ENCODE measurements at places on chromosomes 6 and 20. TPM values are rescaled to one million over a fixed set of nuclear protein-coding genes. Genes with fewer than 3 reads are reported as not detected.

GRCh38 chr6:168447282-168447681 lies 6.3 kb downstream of the SMOC2 start:
- H3K36me3 ChIP-seq: no peaks in the 10 kb centered on the region
- H3K4me3 ChIP-seq: no peak overlapping the region
- no peak for DNase-seq
- no peak overlapping the region for H3K27ac ChIP-seq
- H3K4me1 ChIP-seq: peaks cover 16% of the 10 kb centered on the region

- H3K4me1 ChIP-seq: peaks cover 88% of the 10 kb centered on the region
- H3K27ac ChIP-seq: peak overlapping the region; percentile 97
- H3K27me3 ChIP-seq: no peaks in the 10 kb centered on the region
- H3K4me3 ChIP-seq: peak overlapping the region; percentile 78
Measured at GRCh38 chr6:44221961-44222335, 1.4 kb upstream of the SLC29A1 start.

GRCh38 chr20:56974499-56975250 lies 291.8 kb downstream of the BMP7 start:
- peaks cover 5% of the 10 kb centered on the region for H3K4me1 ChIP-seq
- DNase-seq: no peak
- H3K36me3 ChIP-seq: no peaks in the 10 kb centered on the region
- no peak overlapping the region for H3K27ac ChIP-seq

GRCh38 chr20:37911838-37912281 lies 8.9 kb downstream of the VSTM2L start:
- H3K4me3 ChIP-seq: no peak overlapping the region
- no peak overlapping the region for H3K27ac ChIP-seq
- peak; percentile 94 for DNase-seq
- H3K36me3 ChIP-seq: no peaks in the 10 kb centered on the region
- peaks cover 62% of the 10 kb centered on the region for H3K27me3 ChIP-seq

GRCh38 chr6:104633125-104633524 lies 226.6 kb downstream of the HACE1 start:
- no peak for DNase-seq
- H3K36me3 ChIP-seq: no peaks in the 10 kb centered on the region
- no peaks in the 10 kb centered on the region for H3K27me3 ChIP-seq
- no peaks in the 10 kb centered on the region for H3K4me1 ChIP-seq
- H3K27ac ChIP-seq: peak overlapping the region; percentile 14

DNA sequence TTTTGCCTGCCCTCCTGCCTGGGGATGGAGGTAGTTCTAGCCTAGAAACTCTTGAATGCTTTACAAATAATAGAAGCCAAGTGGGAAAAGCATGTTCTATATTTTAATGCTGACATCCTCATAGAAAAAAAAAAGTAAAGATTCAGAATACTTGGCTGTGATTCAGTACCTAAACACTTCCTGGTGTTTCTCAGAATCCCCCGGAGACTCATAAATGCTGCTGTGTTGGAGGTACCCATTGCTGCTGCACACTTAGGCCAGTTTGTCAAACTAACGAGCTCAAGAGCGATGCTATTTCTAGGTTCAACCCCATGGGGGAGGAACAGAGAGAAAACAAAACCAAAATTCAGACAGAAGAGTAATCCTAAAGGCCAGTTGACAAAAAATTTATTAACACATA lies 38.8 kb upstream of the ZFP64 start:
- DNase-seq: no peak
- no peak overlapping the region for H3K27ac ChIP-seq
- H3K27me3 ChIP-seq: no peaks in the 10 kb centered on the region
- no peak overlapping the region for H3K4me3 ChIP-seq
- H3K4me1 ChIP-seq: peaks cover 6% of the 10 kb centered on the region
- no peaks in the 10 kb centered on the region for H3K36me3 ChIP-seq

GRCh38 chr20:63223121-63223825 lies 7.3 kb upstream of the YTHDF1 start:
- no peak for DNase-seq
- H3K36me3 ChIP-seq: no peaks in the 10 kb centered on the region
- H3K4me1 ChIP-seq: no peaks in the 10 kb centered on the region
- no peak overlapping the region for H3K4me3 ChIP-seq
- no peak overlapping the region for H3K27ac ChIP-seq

GRCh38 chr20:46959081-46959692 lies 64.5 kb downstream of the EYA2 start:
- no peaks in the 10 kb centered on the region for H3K36me3 ChIP-seq
- no peak overlapping the region for H3K4me3 ChIP-seq
- no peak overlapping the region for H3K27ac ChIP-seq
- no peaks in the 10 kb centered on the region for H3K4me1 ChIP-seq

GRCh38 chr20:10590950-10591671 lies 82.7 kb downstream of the JAG1 start:
- peaks cover 21% of the 10 kb centered on the region for H3K4me1 ChIP-seq
- H3K4me3 ChIP-seq: no peak overlapping the region
- no peaks in the 10 kb centered on the region for H3K36me3 ChIP-seq
- no peaks in the 10 kb centered on the region for H3K27me3 ChIP-seq
- peak overlapping the region; percentile 22 for H3K27ac ChIP-seq
- DNase-seq: no peak

Gene CLPSL2
- not detected for total RNA-seq

Gene CD24
- total RNA-seq: 4.5 TPM

- H3K36me3 ChIP-seq: no peaks in the 10 kb centered on the region
- DNase-seq: no peak
- H3K4me1 ChIP-seq: peaks cover 11% of the 10 kb centered on the region
- H3K4me3 ChIP-seq: no peak overlapping the region
- no peaks in the 10 kb centered on the region for H3K27me3 ChIP-seq
- no peak overlapping the region for H3K27ac ChIP-seq
Measured at GRCh38 chr6:124872361-124873065, 89.7 kb upstream of the RNF217 start.

- H3K36me3 ChIP-seq: no peaks in the 10 kb centered on the region
- H3K4me1 ChIP-seq: no peaks in the 10 kb centered on the region
- DNase-seq: no peak
- no peaks in the 10 kb centered on the region for H3K27me3 ChIP-seq
Measured at GRCh38 chr6:18792866-18793265, 405.7 kb downstream of the RNF144B start.

DNA sequence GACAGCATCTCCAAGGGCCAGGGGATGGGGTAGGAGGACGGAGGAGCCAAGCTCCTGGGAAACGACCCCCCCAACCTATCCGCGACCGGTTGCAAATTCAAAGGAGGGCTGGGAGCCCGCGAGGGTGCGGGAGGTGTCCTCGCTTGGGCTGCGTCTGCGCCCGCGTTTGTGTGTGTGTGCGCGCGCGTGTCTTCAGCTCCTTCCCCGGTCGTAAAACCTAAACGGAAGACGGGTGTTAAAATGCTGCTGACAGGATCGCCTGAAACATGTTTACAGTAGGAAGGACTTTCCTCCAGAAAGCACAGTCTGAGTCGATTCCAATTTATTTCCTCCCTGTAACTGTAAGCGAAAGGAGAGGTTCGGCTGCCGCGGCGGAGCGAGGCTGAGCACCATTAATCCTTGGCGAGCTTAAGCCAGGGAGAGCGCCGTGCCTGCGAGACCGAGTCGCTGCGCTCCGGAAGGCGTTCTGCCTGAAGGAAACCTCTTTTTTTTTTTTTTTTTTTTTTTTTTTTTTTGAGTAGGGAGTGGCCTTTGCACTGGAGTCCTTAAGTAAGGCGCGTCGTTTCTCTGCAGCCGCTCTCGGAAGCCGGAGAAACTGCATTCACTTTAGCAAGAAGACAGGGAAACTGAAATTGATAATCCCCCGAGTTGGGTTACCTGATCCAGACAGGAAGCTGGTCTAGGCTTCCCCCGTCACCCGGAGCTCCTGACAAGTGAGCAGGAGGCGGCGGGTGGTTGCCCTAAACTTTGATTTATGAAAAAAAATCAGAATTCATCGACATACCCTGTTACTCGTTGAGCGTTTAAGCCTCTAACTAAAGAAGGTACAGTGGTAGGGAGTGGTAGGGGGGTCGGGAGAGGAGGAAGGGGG lies 4.8 kb upstream of the SOX4 start:
- no peaks in the 10 kb centered on the region for H3K36me3 ChIP-seq
- peak overlapping the region; percentile 47 for H3K4me3 ChIP-seq
- H3K27ac ChIP-seq: peak overlapping the region; percentile 86
- DNase-seq: peak; percentile 80

DNA sequence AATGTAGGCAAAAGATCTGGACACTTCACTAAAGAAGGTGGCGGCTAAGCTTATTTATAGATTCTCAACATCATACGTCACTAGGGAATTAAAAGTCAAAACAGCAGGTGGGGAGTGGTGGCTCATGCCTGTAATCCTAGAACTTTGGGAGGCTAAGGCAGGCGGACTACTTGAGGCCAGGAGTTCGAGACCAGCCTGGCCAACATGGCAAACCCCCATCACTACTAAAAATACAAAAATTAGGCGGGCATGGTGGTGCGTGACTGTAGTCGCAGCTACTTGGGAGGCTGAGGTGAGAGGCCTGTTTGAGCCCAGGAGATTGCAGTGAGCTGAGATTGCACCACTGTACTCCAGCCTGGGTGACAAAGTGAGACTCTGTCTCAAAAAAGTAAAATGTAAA lies 74.6 kb downstream of the GPX5 start:
- H3K4me3 ChIP-seq: no peak overlapping the region
- peaks cover 7% of the 10 kb centered on the region for H3K27me3 ChIP-seq
- no peak for DNase-seq
- no peaks in the 10 kb centered on the region for H3K4me1 ChIP-seq

DNA sequence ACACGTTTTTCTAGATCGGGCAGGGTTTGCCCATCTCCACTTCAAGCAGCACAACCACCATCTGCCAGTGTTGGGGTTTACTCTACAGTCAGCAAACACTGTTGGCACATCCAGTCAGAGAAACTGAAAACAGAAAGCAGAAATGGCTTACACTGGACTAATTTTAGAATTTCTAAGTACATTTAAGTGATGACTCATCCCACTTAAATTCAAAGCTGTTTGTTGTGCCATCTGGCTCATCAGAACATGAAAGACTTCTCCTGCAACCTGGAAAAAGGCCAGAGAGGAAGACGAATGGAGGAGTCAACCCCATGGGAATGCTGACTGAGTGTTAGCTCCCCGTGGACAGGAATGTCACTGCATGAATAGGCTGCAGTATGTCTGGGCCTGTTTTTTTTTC lies 21.8 kb downstream of the FAM209B start:
- no peak overlapping the region for H3K27ac ChIP-seq
- H3K4me1 ChIP-seq: no peaks in the 10 kb centered on the region
- DNase-seq: no peak
- no peaks in the 10 kb centered on the region for H3K36me3 ChIP-seq
- H3K27me3 ChIP-seq: no peaks in the 10 kb centered on the region
- no peak overlapping the region for H3K4me3 ChIP-seq

GRCh38 chr20:3374296-3374695 lies 33.2 kb downstream of the DNAAF9 start:
- peaks cover 78% of the 10 kb centered on the region for H3K36me3 ChIP-seq
- H3K4me3 ChIP-seq: no peak overlapping the region
- no peak overlapping the region for H3K27ac ChIP-seq
- H3K4me1 ChIP-seq: peaks cover 13% of the 10 kb centered on the region

- H3K27ac ChIP-seq: no peak overlapping the region
Measured at GRCh38 chr6:30091577-30092381, 16.2 kb upstream of the RNF39 start.

GRCh38 chr6:16404456-16404855 lies 166.1 kb downstream of the GMPR start:
- H3K27ac ChIP-seq: peak overlapping the region; percentile 28
- peaks cover 61% of the 10 kb centered on the region for H3K4me1 ChIP-seq
- no peak for DNase-seq
- H3K4me3 ChIP-seq: no peak overlapping the region
- H3K36me3 ChIP-seq: no peaks in the 10 kb centered on the region

Gene AHCY
- total RNA-seq: 79.6 TPM

Gene FOXF2
- 18.2 TPM for total RNA-seq

Gene TMEM63B
- total RNA-seq: 10.0 TPM

- peaks cover 75% of the 10 kb centered on the region for H3K4me1 ChIP-seq
- no peaks in the 10 kb centered on the region for H3K36me3 ChIP-seq
- no peaks in the 10 kb centered on the region for H3K27me3 ChIP-seq
- peak overlapping the region; percentile 78 for H3K27ac ChIP-seq
- H3K4me3 ChIP-seq: no peak overlapping the region
- DNase-seq: no peak
Measured at GRCh38 chr20:17541996-17542395, 10.8 kb upstream of the BFSP1 start.

DNA sequence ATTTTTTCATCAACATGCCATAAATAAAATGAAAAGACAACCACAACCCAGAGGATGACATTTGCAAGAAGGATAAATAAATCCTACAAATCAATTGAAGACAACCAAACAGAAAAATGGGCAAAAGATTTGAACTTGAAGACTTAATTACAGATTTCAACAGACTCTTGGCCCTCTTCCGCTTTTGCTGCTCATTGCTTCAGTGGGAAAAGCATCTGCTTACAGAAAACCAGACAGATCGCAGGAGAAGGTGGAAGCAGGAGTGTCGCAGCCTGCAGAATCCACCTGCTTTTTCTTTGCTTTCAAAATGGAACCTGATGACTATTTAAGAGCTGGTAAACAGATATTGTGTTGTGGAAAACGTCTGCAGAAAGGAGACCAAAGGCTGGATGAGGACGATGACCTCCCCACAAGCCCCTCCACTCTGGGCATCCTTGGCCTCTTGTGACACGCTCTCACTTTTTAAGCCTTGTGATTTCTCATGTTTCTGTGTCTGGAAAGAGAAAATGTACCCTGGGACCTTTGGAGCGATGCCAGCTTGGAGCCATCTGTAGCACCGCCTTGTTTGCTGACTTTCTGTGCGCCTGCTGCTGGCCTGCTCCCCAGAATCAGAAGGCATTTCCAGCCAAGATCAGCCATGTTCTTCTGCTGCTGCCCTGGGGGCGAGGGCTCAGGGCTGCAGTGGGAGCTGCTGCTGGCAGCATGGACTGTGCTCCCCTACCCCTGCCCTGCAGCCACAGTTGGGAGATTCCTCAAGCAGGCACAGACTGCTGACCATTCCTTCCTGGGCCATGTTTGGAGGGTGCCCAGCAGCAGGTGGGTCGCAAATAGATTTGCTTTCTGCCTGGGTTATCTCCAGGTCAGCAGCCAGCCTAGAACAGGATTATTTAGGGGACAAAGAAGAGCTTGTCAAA lies 3.6 kb upstream of the CSTL1 start:
- no peak overlapping the region for H3K27ac ChIP-seq
- no peaks in the 10 kb centered on the region for H3K36me3 ChIP-seq
- no peaks in the 10 kb centered on the region for H3K27me3 ChIP-seq
- DNase-seq: no peak
- no peak overlapping the region for H3K4me3 ChIP-seq

DNA sequence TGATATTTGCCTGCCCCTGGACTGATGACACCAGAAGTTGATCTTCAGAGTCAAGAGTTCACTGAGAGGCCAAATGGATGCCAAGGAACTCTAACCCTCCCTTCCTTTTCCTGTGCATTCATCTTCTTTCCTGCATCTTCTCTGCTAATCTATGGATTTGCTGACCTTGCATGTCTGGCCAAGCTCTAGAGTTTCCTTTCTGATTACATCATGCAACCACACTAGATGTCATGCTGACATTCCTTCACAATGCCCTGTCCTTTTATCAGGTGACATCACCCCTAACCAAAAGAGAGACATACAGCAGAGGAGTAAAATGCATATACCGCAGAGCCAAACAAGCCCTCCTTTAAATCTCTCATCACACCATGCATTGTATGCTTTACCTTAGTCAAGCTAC lies 487.6 kb downstream of the TFAP2A start:
- no peaks in the 10 kb centered on the region for H3K36me3 ChIP-seq
- H3K4me1 ChIP-seq: no peaks in the 10 kb centered on the region
- no peak overlapping the region for H3K27ac ChIP-seq
- DNase-seq: no peak
- H3K4me3 ChIP-seq: no peak overlapping the region
- no peaks in the 10 kb centered on the region for H3K27me3 ChIP-seq

Gene TGM3
- total RNA-seq: not detected

Gene MROH8
- total RNA-seq: 1.8 TPM

GRCh38 chr20:8151372-8151771 lies 19.3 kb downstream of the PLCB1 start:
- no peaks in the 10 kb centered on the region for H3K4me1 ChIP-seq
- H3K27me3 ChIP-seq: no peaks in the 10 kb centered on the region
- no peak overlapping the region for H3K4me3 ChIP-seq
- no peak for DNase-seq
- peak overlapping the region; percentile 72 for H3K27ac ChIP-seq

Gene CCDC170
- 0.83 TPM for total RNA-seq

Measured in sigmoid colon (tissue), 7 donors.